ENCODE measurements at places on chromosomes 3 and 15.

DNA sequence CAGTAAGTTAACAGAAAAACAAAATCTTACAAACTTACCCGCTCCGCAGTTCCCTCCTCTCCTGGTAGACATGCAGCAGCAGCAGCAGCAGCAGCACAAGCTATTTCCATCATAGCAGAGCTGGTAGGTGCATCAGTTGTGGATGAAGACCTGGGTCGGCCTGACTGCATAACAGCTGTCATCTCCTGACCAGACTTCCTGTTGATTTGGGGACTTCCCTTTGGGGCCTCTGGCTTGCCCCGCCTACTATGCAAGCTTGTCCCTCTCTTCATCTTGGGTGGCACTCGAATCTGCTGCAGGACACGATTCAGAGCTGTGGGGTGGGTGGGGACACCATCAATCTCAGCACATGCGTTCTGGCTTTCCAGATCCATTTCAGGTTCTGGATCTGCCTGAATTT lies 65.7 kb downstream of the TMCC1 start:
- DNase-seq: peak; percentile 19

DNA sequence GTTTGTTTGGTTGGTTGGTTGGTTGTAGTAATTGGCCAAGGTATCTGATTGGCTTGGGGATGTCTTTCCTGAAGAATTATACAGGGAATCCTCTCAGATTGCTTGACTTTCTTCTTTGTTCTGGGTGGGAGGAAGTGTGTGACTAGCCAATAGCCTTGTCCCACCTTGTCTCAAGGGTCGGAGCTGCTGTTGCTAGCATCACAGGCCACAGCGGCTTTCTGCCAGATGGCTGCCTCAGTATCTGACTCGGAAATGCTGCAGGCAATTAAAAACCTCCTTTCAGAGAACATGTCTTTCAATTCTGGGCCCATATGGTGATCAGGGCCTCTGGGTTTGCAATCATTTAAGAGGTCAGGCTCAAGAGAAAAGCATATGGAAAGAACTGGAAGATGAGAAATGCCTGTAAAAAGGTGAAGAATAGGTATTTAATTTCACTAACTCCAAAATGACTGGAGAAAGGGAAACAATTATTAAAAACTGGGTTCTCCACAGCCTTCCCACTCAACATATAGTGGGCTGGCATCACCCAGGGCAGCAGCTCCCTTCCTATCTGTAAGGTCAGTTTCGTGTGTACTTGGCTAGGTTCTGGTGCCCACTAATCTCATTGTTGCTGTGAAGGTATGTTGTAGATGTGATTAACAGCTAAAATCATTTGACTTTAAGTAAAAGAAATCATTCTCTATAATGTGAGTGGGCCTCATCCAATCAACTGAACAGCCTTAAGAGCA lies 32.4 kb downstream of the TGFBR2 start:
- DNase-seq: no peak

GRCh38 chr3:101847328-101847727 lies 2.0 kb upstream of the NFKBIZ start:
- DNase-seq: no peak

DNA sequence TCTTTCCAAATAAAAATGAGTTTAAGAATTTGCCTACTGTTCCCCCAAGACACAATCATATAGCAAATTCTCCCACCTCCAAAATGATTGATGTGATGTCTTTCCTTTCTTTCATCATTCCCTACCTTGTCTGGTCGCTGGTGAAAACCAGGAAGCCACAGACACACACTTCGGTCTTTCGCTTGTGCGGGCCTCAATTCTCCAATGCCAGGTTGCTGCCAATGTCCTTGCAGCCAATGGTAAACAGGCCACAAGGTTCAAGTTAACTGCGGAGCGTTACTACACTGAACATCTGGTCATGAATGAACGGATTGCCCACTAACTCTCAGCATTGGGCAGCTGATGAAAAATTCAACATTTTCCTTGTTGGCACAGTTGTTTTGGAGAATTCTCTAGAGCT lies 192.2 kb downstream of the FOXP1 start:
- DNase-seq: no peak

GRCh38 chr3:31945738-31946052 lies 35.4 kb downstream of the OSBPL10 start:
- DNase-seq: no peak

- DNase-seq: no peak
These were observed 30.5 kb downstream of the LOXL1 start for GRCh38 chr15:73956743-73957135.
